ENCODE measurements at places on chromosomes 1 and 21.

DNA sequence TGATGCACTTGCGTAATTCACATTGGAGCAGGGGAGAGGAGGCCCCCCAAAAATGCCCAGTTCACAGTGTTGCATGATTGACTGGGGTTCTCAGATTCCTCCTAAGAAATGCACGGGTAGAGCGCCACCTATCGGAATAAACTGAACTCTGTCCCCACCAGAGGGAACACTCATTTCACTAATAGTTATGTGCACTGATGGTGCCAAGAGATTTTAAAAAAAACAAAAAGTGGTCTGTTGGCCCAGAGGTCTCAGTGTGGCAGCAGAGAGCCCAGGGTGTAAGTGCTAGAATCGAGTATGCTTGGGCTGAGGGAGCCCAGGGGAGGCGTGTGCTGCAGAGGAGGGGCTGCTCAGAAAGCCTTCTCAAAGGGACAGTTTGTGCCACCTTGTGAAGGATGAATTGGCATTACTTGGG lies 6.9 kb downstream of the PINK1 start:
- peak; percentile 43 for DNase-seq

- DNase-seq, result no peak
Observed at GRCh38 chr1:194042736-194043135, 856.3 kb upstream of the B3GALT2 start.

GRCh38 chr1:229991104-229991513 lies 75.9 kb upstream of the GALNT2 start:
- DNase-seq, result no peak

GRCh38 chr1:60599574-60599973 lies 482.8 kb upstream of the NFIA start:
- no peak for DNase-seq

DNA sequence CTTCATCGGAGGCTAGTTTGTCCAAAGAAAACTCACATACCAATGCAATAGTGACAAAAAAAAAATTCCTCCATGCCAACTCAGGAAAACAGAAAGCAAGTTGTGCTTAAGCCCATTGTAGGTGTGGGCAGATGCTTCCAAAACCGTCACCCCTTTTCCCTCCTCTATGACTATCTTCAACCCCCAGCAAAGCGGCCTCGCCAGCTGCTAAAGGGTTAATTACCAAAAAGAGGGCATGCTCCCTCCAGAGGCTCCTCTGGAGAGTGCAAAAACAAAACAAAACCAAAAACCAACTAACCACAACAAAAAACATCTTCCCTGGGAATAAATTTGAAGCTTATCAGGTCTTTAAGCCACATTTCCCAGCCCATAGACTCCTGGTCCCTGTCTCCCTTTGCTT lies 1.2 kb downstream of the LMOD1 start:
- no peak for DNase-seq

DNA sequence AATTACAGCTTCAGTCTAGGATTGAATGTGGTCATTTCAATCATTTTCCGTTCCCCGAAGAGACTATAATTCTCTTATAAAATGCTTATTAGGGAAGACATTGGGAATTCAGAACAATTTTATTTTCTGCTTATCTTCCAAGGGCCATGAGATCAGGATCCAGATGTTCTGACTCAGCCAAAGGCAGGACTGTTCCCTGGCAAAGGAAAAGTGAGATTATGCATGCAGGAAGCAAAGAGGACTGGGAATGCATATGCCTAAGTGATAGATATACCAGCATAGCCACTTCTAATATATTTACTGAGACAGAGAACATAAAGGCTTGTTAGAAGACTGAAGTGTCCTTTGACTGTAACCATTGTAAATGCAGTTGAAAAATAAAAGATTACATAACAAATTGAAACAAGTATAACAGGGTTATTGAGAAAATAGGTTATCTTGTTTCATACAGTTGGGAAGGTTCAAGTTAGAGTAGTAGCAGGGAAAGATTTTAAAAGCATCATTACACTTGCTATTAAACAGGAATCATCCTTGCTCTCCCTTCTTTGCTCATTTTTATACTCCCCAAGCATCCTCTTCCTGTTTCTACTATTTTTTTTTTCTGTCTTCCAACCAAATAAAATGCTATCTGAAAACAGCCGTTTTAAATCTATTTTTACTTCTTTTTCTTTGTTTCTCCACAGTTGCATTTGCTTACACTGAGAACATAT lies 439.6 kb upstream of the ADAMTS5 start:
- DNase-seq, result no peak

DNA sequence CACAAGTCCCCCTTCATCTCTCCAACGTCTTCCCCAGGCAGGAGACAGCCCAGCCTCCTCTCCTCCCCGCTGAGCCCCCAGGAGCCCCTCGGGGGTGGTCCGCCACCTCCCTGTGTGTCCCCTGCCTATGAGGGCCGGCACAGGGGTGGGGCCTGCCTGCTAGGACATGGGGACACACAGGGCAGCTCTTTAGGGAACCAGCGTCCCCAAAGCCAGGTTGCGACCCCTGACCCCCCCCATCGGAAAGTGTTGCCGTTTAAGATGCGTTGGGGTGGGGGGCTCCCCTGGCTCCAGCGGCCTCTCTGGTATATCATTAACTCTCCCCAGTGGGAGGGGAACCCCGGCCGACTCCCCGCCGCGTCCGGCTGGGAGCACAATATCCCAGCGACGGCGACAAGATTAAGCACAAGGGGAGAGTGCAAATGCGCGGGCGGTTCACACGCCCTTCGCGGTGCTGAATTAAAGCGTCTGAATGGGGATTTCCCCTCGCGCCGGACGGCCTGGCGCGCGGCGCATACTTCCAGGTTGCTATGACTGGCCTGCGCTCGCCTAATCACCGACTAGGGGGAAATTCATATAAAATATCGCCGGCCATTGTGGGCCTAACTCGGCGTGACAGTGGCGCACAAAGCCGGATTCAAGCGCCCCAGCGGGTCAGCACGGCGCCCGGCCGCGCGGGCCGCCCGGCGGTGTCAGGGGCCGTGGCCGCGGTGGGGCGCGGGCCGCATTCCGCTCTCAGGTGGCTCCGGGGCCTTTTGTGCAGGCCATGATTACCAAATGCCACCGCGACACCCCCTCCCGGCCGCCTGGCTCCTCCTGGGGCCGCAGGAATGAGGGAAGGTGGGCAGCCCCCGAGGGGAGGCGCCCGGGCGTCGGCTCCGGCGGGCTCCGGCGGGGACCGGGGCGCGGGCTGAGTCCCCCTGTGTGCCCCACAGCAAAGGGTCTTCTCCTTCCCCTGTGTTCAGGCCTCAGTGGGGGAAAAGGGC lies 30.9 kb downstream of the WNT3A start:
- DNase-seq, result peak; percentile 71

DNA sequence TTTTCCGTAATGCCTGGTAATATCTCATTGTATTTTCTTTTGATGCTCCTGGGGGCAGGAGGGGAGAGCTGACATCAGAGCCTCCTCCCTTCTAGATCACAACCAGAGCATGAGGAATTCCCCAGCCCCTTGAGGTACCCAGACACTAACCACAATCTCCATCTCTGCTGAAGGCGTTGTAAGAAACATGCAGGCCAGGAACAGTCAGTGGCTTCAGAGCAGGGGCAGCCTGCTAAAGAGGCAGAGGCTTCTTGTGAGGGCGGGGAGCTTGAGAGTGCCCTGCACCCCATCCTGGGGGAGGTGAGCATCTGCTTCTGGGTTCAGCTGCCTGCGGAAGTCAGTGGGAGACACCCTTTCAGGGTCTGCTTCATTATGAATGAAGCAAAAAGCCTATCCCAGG lies 19.0 kb downstream of the MAPKAPK2 start:
- no peak for DNase-seq

DNA sequence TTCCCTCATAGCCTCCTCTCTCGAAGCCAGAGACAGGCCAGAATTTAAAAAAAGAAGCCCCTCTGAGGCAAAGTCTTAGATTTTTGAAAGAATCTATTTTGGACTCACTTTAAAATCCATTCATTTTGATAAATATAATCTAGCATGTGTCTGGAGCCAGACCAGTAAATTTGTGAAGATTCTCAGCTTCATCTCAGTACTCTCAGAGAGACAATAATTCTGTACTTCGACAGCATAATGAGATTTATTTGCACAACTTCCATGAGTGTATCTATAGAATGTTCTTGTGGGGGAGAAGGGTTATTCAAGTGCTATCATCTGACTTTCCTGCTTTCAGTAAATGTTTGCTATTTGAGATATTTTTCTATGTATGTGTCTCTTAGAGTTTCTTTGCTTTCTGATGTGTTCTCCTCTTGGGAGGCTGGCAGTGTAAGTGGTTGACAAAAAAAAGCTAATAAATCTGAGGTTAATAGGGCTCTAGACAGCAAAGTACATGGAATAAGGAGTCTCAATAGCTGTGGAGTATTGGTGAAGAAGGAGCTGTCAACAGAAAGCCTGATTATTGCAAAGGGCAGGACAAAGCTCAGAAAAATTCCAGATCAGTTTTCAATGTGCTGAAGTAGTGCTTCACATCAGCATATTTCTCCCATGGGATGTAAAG lies 223.0 kb downstream of the PTBP2 start:
- no peak for DNase-seq

GRCh38 chr1:190494451-190494850 lies 16.8 kb upstream of the BRINP3 start:
- no peak for DNase-seq

GRCh38 chr1:150109586-150109985 lies 40.1 kb upstream of the PLEKHO1 start:
- no peak for DNase-seq

DNA sequence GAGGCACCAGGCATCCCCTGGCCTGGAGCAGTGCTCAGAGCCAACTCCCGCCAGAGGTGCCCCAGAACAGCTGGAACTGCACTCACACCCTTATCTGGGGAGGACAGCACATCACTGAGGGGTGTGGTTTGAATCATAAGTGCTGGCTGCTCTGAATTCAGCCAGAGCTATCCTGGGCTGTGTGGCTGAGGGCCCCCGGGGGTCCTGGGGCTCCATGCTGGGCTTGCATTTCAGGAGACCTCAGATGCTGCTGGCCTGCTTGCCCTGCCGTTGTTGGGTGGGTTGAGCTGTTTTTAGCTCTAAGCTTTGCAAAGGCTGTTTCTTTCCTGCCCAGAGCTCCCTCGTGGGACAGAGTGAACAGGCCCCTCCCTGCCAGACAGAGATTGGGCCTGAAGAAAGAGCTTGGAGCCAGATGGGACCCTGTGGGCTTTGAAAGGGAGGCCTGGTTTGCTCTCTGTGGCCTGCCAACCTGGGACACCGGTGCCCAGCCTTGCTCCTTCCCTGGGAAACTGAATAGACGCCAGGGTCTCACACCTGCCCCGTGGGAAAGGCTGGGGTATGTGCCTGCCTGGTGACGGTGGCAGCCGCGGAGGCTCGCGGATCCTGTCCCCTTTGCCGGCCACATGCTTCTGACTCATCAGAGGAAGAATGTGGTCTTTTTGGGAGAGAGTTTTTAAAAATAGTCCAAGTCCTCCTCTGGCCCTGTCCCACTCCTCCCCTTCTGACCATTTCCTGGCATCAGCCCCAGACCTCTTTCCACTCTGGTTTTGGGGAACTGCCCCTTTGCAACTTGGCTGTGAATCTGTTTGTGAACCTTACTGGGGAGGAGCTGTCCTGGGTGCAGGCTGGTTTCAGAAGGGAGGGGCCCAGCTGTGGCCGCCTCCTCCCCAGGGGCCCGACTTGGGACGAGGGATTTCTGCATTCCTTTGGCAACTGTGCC lies 30.0 kb downstream of the ARHGEF10L start:
- no peak for DNase-seq

DNA sequence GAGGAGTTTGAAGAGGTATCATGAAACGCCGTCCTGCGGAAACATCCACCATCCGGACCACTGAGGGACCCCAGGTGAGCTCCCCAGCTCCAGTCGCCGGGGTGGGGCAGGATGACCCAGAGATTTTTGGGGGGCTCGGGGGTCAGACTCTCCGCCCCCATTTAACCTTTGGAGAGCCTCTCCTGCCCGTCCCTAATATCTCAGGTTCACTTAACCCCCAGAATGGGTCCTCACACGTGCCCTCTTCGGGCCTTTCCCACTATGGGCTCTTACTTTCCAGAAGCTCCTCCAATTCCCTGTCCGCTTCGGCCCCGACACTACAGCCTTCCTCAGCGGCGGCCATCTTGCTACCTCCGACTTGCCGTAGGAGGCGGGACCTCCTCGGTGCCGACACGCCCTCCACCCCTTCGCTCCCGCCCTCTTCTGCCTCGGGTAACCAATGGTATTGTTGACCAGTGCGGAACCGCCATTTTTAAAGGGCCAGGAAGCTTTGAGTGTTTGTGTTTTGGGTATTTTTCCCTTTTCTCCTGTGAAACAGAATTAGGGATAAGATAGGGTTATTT lies at the start of gene PEX19:
TSS of gene PEX19 (minus strand) at position 352 of the 563 bp plus-strand sequence. CDS start at position 343, 9 bp downstream.
- peak; percentile 89 for DNase-seq

GRCh38 chr1:204788470-204788869 lies 82.2 kb upstream of the NFASC start:
- DNase-seq, result no peak

GRCh38 chr1:117754061-117754969 lies 148.5 kb downstream of the TENT5C start:
- DNase-seq, result peak; percentile 6

DNA sequence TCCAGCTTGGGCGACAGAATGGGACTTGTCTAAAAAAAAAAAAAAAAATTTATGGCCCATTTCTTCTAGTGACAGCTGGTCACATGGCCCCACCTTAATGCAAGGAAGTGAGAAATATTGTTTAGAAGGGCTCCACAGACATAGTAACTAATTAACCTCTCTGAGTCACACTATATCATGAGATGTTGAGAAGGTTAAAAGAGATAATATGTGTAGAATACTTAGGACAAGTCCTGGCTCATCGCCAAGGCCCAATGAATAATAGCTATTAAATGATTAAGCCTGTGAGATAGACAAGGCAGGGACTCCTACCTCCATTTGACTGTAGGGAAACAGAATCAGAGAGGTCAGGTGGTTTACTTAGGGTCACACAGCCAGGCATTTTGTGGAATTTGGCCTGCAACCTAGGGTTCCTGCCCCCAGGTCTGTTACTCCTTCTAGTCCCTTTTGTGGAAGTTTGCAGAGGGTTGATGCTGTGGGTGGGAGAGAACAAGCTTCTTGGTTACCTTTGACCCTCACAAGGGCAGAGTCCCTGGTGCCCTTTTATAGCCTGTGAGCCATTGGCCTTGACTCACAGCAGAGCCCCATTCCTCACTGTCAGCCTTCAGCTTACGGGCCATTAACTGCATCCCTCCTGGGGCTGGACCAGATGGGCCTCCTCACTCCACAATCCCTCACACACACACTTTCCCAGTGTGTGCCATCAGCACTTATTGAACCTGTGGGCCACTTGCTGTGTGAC lies 48.5 kb downstream of the OPRD1 start:
- no peak for DNase-seq

DNA sequence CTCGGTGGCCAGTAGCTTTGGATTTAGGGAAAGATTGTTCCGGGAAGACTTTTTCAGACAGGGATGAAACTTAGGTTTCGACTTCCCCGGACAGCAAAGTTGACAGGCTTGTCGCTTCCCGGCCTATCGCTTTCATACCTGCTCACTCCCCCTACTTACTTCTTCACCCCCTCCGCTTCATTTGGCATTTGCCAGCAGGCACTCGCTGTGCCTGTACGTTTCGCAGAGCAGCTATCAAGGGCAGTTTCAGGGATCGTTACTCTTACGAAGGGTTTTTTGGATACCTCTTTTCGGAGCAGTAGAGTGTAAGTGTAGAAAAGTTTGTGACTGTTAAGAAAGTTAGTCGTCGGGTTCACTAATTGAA lies 393 bp downstream of the BLZF1 start:
- DNase-seq, result peak; percentile 4

All from stimulated activated naive B cell treated with anti-CD40 and anti-IgM and Interleukin-4, amounts not matched to agents 10 μg/mL and 1 μg/mL and 100 μg/mL, for 72 hours (primary cell).